ENCODE measurements at places on chromosomes 3 and 15.

GRCh38 chr3:105853801-105854432, 14.9 kb downstream of the CBLB start:
- DNase-seq = no peak

DNA sequence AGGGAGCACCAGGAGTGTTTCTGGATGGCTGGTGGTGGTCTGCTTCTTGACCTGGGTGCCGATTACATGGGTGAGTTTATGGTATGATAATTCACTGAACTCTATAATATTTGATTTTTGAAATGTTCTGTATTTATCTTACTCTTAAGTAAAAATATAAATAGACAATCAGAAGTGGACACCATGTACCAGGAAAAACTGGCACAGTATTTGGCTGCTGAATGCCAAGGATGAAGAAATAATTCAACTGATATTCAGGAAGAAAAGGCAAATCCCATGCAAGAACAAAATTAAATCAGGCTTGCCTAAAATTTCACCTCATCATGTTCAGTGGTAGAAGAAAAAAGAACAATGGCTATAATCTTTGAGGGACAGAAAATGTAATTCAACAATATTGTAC, 51.6 kb downstream of the CRTAP start:
- DNase-seq = no peak

DNA sequence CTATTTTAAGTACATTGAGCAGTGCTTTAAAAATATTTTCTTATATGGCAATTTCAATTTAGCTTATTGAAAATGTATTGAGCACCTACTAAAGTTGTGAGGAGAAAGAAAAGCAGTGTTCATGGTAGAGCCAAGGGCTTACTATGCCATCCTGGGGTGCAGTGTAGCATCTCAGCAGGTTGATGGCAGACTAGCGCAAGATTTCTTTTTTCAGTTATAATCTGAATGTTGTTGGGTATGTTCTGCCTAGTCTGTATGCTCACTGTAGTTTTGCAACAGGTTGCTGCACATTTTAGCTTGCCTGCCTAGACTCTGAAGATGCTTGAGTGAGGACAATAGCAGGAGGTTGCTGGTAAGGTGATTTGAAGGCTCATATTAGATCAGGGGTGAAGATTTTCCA, 103.1 kb upstream of the UNC13C start:
- DNase-seq = no peak

DNA sequence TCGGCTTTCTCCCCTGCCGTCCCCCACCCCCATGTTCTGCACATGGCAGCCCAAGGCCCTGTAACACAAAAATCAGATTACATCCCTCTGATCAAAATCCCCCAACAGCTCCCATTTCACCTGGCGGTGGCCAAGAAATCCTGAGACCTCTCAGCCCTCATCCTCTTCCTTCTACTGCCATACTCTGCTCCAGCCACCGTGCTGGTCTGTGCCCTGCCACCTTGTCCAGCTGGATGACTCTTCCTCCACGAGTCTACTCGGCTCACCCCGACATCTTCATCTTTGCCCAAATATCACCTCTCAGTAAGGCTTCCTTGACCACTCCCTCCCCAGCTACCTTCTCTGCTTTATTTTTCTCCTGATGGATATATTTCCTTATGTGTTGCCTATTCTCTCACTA, 3.1 kb downstream of the CCDC51 start:
- no peak for DNase-seq
